CD4-positive, alpha-beta T cell treated with Interferon gamma for 1 hour (primary cell): ENCODE measurements at places on chromosomes 4 and X.

DNA sequence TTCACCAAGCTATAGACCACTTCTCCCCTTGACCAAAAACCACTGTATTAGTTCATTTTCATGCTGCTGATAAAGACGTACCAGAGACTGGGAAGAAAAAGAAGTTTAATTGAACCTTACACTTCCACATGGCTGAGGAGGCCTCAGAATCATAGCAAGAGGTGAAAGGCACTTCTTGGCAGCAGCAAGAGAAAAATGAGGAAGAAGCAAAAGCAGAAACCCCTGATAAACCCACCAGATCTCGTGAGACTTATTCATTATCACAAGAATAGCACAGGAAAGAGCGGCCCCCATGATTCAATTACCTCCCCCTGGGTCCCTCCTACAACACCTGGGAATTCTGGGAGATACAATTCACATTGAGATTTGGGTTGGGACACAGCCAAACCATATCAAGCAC is 97.8 kb downstream of the DOCK11 start:
- no peak for DNase-seq

DNA sequence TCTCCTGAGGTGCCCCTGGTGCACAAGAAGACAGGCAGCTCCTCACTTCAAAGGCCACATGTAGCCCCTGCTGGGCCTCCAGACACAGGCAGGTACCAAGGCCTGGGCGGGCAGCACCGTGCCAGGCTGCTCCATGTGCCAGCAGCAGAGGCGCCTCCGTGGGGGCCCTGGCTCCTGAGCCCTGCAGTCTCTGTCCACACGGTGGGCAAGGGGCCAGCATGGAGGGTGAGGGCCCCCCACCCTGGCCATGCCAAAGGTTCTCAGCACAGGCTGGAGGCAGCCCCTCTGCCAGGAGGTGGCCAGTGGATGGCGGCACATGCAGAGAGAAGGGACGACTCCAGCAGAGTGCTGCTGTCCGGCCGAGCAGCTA is 72.6 kb downstream of the FAM53A start:
- no peak for DNase-seq

DNA sequence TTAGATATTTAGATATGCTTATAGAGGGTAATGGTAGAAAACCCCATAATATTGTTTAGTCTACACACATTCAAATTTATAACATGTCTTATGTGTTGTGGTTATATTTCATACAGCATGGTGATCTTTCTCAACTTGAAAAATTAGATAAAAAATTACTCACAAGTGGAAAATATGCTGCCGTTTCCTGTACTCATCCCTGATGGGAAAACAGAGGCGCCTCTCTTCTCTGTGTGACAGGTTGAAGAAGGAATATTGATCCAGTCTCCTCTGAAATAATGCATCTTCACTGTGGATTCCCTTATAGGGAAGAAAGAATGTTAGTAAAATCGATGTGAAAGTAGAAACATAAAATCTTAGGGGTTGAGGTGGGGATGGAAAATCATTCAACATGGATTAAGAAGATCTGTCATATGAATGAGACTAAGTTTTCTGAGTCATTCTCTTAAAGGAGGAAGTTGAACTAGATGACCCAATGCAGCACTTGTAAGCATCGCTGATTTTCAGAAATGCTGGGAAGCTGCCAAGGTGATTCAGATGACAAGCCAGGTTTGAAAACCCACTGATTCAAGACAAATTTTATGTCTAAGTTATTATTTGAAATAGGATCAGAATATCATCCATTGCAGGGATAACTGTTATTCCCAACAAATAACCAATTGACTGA is 70.7 kb downstream of the ANKRD50 start:
- peak; percentile 15 for DNase-seq

- no peak for DNase-seq
Measured at GRCh38 chrX:38089173-38089982, 83.0 kb downstream of the SYTL5 start.

DNA sequence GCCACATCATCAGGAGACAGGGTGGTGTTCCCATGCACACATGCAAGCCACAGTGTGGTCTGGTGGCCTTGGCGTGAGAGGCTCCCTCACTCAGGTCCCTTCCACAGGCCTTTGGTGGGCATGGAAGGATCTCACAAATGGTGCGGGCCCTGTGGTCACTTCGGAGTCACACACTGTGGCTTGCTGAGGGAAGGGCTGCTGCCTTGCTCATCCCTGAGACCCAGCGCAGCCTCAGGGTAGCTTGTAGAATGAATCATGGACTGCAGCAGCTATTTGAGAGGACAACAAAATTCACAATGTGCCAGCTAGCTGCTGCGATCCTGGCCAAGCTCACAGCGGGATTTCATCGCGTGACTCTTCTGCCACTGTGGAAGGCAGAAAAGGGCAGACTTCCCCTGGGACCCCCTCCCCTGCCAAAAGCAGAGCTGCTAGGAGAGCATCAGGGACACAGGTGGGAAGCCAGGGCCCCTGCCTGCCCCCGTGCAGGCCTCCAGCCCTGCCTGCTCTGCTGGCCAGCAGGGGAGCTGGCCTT is 106.4 kb downstream of the ABLIM2 start:
- DNase-seq = no peak

GRCh38 chrX:132365490-132365889 is 123.3 kb downstream of the MBNL3 start:
- DNase-seq = no peak
